ENCODE measurements at places on chromosomes 1 and 21.

- DNase-seq, result no peak
Observed at GRCh38 chr1:12173631-12174121, 6.9 kb downstream of the TNFRSF1B start.

DNA sequence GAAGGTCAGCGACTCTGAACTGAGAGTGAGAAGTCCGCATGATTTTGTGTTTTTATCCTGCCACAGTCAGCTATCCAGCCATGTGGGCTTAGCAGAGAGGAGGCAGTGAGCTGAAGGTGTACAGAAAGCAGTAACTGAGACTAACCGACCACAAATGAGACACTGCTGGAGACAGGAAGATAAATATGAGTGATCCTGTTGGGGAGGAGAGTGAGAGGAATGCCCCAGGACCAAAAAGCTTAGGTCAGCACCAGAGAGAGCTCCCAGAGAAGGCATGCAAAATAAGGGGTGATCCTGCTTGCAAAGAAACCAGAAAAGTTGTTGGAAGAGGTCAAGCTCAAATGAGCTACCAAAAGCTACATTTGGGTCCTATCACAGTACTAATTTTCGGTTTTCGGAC lies 63.7 kb downstream of the HLCS start:
- no peak for DNase-seq

DNA sequence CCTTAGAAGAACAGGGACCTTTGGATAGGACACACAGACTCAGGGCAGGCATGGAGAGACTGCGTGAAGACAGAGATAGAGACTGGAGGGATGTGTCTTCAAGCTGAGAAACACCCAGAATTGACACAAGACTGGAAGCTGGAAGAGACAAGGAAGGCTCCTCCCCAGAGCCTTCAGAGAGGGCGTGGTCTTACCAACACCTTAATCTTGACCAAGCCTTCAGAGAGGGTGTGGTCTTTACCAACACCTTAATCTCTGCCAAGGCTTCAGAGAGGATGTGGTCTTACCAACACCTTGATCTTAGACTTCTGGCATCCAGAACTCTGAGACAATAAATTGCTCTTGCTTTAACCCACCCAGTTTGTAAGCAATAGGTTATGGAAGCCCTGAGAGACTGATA lies 481.4 kb upstream of the VAMP3 start:
- no peak for DNase-seq

GRCh38 chr21:42233067-42233961 lies 14.4 kb downstream of the ABCG1 start:
- no peak for DNase-seq

- no peak for DNase-seq
Observed at GRCh38 chr1:237416924-237417655, 375.1 kb downstream of the RYR2 start.
